Activated CD4-positive, alpha-beta T cell treated with anti-CD3 and anti-CD28 coated beads for 24 hours (primary cell): ENCODE measurements at places on chromosomes 12 and 14.

DNA sequence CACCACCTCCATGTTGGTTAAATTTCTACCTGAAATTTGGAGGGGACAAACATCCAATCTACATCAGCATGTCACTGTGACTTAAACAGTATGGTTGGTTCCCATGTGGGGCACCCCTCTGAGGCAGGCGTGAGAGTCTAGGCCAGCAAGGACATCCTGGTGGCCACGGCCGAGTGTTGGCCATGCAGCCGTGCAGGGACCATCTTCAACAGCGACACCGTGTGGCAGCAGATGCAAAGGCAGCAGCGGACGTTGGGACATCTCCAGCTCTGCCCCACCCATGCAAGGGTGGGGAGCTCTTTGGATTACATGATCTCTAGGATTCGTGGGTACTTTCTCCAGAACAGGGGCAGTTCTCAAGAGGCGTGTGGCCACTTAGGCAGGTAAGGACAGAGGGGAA, 49.8 kb downstream of the NOC4L start:
- DNase-seq, result no peak

- no peak for DNase-seq
Measured at GRCh38 chr12:26031827-26032226, 73.3 kb downstream of the RASSF8 start.

DNA sequence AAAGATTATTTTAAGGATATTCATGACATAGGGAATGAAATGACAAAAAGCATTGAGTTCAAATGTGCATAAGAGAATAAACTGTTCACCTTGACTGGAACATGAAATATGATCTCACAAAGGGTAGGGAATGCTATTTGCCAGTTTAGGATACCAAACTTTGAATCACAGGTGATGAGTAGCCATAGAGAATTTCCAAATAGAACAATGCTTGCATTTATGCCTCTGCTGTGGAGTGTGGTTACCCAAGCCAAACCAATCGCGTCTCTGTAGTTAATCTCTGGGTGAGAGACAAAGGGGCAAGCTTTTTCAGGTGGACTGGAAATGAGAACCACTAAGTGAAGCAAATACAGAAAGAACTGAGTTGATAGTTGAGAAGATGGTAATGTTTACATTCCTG, 371.1 kb upstream of the RPL10L start:
- no peak for DNase-seq

- no peak for DNase-seq
Measured at GRCh38 chr12:90851800-90852718, 102.9 kb downstream of the CCER1 start.

- DNase-seq, result no peak
Measured at GRCh38 chr12:114547636-114548035, 136.3 kb downstream of the TBX3 start.

DNA sequence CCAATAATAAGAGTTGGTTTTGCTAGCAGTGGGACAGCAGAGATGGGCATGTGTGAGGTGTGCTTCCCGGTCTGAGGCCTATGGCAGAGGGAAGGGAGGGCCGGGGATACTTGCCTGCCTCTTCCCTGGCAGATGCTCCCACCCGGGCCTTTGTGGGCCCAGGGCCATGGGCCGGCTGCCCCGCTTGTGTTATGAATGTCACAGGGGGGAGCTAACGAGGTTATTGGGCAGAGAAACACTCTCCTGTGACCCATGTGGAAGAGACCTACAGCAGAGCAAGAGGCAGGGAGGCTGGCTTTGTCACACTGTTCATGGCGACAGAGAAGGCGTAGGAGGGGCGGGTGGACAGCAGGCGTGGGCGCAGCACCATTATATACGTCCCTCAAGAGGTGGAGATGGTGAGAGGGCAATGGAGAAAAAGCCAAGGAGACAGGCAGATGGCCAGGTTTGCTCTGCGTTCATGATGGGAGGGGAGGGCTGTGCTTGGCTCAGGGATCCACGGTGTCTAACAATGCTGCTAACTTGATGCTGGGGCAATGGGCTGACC, 13.3 kb downstream of the CCND2 start:
- DNase-seq, result no peak

DNA sequence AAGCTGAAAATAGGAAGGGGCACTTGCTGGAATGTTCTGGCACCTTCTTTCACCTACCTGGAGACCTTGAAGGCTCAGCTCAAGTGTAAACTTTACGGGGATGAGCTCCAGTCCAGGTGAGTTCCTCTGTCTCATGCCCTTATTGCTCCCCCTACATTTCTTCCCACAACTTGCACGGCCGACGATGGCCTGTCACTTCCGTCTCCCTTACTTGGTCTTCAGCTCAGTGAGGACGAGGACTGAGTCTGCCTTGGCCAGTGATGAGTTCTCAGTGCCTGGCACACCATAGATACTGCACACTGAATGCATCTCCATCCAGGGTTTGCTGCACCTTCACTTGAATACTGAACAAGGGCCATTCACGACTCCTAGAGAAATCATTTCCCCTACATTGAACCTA, 21.4 kb downstream of the ADGRD1 start:
- DNase-seq, result no peak

DNA sequence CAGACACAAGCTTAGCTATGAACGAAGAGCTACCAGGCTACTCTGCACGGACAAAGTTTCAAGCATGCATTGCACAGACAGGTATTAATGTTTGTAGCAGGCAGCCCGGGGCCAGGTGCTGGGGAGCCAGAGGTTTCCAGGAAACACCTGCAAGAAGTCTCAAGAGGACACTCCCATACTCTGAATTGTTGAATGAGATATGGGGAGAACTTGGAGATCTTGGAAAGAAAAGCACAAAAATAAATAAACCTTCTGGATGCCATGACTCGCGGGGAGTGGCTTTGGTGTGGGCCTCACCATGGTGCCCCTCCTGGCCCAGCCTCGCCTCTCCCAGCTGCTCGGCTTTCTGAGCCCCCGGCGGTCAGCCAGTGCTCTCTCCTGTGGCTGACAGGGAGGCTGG, 186.8 kb downstream of the TTC7B start:
- DNase-seq, result no peak

DNA sequence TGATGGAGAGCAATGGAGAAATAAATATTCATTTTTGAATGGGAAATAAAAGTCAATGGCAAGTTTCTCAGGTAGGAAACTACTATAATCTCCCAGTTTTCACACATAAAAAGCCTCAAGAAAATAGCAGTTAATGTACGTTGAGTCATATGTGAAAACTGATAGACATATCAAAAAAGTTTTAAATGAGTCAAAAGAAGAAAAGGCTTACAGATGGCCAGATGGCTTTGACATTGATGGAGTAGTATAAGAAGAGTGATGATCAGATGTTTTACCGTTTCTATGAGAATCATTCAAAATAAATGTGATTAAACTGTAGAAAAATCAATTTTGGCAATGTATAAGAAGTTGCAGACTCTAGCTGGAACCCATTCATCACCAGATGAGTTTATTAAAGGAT, 97.8 kb downstream of the LLPH start:
- no peak for DNase-seq

- no peak for DNase-seq
Measured at GRCh38 chr14:59771577-59771976, 99.0 kb downstream of the RTN1 start.

DNA sequence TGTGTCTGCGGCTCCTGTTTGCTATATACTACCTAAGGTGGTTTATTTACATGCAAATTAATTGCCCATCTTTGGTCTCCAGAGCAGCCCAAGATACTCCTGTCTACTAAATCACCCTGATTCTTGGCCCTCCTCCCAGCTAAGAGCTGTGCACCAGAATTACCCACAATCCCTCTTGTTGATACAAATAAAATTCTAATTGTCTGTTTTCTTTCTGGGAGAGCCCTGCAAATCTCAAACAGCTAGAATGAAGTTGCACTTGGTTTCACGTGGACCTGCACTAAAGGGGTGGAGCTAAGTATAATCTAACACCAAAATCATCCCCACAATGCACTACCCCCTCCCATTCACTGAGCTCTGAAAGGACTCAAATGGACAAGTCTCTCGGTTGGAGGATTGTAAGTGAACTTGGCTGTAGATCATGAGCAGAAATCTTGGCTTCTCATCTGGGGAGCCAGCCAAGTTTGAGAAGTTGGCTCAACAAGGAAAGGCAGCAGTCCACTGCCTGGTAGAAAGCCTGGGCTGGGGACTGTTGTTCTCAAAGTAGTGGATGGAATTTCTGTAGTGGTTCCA, 6.6 kb downstream of the MAX start:
- no peak for DNase-seq

GRCh38 chr12:59086126-59086525, 165.8 kb upstream of the LRIG3 start:
- no peak for DNase-seq

DNA sequence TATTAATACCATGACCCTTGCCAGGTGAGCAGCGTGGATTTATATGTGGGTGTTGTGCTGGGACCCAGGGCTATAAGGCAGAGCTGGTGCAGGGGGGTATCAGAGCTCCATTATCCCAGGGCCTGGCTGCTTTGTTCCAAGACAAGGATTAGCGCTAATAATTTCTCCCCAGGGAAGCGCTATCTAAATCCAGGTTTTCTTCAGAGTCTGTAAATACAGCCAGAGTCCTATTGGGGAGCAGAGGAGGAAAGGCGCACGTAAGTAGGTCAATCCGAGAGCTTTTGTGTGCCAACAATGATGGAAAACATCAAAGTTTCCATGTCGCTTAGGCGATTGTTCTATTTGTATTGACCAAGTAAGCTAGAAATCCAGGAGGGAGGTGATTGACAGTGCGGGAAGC, 1009.7 kb downstream of the VRK1 start:
- no peak for DNase-seq

DNA sequence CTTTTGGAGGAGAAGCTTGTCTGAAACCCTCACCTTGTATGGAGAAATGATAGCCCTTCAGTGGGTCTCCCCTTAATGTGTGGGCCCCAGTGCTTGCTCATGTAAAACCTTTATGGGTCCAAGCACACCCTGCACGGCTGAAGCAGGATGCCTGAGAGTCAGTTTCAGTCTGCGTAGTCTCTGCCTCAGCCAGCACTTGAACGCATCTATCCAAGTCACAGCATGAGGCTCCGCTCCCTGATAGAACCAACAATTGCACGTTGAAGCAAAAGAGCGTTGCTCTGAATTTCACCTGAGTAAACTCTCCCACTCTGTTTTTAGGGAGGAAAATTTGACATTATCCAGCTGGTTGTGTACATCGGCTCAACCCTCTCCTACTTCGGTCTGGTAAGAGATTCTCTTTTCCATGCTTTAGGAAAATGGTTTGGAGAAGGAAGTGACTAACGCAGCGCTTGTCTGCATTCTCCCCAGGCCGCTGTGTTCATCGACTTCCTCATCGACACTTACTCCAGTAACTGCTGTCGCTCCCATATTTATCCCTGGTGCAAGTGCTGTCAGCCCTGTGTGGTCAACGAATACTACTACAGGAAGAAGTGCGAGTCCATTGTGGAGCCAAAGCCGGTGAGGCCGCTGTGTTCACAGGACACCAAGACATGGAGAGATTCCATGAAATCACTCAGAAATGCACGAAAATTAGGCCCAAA, 33.0 kb upstream of the P2RX4 start:
- DNase-seq, result no peak

DNA sequence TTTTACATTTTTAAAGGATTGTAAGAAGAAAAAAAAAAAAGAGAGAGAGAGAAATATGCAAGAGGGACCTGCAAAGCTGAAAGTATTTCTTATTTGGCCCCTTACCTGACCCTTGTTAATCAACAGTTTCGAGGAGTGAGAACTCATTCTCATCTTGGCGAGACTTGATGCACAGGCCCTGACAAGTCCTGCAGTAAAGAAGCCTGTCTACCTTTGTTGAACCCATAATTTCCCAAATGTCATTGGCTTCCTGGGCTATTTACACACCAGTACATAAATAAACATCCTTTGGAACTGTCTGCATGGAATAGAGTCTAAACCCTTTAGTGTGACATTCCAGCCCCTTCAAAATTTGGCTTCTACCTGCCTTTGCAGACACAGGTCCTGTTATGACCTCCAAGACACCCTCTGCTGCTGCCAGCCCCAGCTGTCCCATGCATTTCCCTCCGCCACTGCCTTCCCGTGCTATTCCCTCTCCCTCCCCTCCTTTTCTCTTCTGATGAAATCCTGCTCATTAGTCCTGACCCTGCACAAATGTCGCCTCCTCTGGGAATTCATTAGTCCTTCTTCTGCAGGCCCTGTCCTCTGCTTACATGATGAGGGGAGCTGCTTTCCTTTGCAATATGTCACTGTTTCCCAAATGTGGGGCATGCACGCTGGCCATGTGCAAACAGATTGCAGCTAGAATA, 35.1 kb downstream of the MYL2 start:
- DNase-seq, result no peak

DNA sequence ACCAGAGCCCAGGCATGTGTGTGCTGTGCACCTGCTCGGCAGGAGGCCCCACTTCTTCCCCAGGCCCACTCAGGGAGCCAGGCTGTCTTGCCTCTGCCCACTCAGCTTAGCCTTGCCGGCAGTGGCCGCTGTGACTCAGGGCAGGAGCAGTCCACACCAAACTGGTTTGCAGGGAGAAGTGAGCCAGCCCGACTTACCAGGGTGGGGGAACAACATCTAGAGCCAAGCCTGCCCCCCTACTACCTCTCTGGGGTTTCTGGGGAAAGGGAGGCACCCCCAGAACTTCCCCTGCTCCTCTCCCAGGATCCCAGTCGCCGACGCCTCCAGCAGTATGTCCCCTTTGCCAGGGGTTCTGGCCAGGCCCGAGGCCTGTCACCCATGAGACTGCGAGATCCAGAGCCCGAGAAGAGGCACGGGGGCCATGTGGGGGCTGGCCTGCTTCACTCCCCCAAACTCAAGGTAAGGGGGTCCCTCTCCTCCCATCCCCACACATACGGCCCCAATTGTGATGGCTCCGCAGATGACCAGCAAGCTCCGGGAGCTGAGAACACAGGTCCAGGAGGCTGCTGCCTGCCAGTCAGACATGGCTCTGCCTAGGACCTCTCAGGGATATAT, 3.0 kb downstream of the PLEKHG6 start:
- no peak for DNase-seq

DNA sequence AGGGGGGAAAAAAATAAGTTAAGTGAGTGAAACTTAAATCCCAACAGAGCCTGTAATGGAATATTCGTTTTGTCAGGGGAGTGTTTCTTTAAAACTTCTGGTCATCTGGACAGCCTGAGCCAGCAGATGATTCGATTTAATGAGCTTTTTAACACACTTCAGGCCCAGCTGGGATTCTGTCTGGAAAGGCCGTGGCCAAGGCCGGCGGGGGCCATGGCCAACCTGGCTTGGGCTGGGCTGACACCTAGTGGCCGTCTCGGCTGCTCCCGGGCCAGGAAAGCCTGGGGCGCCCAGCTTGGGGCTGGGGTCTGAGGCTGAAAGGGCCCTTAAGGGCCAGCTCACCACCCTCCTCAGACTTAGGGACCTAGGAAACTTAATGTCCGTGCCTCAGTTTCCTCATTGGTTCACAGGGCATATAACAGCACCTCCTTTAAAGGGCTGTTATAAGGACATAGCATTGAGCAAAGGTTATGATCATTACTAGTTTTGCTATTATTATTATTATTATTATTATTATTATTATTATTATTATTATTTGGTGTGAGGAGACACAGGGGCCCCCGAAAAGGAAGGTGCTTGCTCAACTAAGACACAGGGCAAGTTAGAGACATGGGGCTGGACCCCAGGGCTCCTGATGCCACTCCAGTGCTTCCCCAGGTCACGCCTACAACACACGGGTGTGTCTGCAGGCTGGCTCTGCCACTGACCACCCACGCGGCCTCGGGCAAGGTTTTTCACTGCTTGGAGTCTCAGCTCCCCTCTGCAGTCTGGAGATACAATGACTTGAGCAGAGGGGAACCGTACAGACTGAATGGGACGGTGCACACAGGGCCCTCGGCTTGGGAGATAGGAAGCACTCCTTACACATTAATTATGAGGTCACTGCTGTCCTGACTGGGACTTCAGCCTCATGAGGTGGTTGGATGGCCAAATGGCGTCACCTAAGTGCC, 84.0 kb downstream of the SYNE3 start:
- no peak for DNase-seq

- DNase-seq, result no peak
Measured at GRCh38 chr12:45668641-45669040, 60.9 kb upstream of the ARID2 start.

- DNase-seq, result no peak
Measured at GRCh38 chr14:35898217-35898775, 72.2 kb downstream of the BRMS1L start.
